ENCODE measurements at places on chromosomes 13 and 19. TPM values are rescaled to one million over a fixed set of nuclear protein-coding genes. Genes with fewer than 3 reads are reported as not detected.

The PRRG2 gene
- 0.27 TPM for total RNA-seq

DNA sequence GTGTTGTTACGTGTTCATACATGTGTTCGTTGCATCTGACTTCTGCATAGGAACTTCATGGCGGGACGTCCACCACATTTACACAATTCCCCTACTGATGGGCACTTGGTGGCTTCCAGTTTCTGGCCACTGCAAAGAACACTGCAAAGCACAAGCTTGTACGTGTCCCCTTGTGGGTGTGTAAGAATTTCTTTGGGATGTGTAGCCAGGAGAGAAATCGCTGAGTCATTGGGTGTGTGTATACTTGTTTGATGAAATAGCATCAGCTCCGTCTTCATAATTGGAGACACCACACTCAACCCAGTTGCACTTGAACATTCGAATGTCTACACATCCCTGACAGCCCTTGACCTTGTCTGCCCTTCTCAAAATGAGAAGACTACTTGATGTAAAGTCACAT lies 19.2 kb downstream of the KLK5 start:
- peak; percentile 43 for DNase-seq

The TUBB4A gene
- total RNA-seq, result 0.41 TPM

GRCh38 chr13:42394361-42394708 lies 122.4 kb downstream of the AKAP11 start:
- no peak for DNase-seq

DNA sequence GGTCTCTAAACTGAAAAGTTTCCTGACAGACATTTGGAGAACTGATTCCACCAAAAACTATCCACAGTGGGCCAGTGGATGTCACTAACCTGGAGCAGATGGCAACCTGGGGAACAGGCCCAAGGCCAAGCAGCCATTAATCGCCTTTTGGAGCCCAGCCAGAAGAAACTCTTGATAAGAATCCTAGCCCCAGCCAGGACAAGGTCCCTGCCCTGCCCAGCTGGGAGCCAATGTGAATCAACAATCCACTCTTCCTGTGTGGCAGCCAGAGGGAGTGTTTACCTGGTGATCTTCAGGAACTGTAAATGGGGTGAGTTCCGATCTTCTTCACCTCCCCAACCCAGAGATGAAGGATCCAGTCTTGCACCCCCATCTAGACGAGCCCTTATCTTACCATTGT lies 14.5 kb upstream of the IGSF23 start:
- DNase-seq, result no peak

DNA sequence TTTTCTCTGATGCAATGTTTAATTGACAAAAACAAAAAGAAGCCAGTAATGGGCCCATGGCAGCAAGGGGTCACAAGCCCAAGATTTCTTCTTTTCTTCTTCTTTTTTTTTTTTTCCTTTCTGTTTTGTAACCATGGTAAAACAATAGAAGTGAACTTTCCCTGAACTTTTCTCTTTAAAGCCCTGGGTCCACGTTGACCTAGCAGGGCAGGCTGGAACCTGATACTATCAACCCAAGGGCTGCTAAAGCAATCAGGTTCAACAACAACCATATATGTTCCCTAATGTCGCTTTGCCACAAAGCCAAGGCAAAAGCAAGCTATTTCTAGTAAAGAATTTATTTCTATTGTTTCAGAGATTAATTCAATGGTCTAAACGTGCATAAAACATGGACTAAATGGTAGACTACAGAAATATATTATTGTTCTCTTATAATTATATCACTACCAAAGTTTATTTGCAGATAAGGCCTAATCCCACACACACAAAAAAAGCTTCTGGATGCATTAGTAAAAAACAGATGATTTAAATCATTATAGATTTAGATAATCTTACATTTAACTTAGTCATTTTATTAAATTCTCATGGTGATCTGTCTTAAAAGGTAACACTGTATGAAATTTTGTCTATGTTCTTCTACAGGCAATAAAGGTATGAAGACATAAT lies 153.9 kb downstream of the DACH1 start:
- no peak for DNase-seq

The SMAD9 gene
- total RNA-seq, result 17.6 TPM

The TPTE2 gene
- not detected for total RNA-seq

DNA sequence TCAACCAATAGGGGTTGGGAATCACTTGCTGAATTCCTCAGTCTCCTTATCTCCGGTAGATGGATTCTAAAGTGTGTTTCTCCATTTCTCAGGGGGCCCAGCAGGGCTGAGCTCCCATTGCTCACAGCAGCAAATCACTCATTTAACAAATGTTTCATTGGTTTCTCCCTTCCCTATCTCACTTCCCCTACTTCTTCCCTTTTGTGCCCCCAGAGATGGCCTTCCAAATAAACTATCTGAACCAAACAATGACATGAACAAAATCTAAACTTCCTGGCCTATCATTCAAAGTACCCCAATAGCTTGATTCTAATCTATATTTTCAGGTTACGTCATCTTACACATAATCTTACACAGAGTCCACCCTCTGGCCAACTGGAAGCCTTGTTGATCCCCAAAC lies 60.4 kb downstream of the DLEU7 start:
- no peak for DNase-seq

DNA sequence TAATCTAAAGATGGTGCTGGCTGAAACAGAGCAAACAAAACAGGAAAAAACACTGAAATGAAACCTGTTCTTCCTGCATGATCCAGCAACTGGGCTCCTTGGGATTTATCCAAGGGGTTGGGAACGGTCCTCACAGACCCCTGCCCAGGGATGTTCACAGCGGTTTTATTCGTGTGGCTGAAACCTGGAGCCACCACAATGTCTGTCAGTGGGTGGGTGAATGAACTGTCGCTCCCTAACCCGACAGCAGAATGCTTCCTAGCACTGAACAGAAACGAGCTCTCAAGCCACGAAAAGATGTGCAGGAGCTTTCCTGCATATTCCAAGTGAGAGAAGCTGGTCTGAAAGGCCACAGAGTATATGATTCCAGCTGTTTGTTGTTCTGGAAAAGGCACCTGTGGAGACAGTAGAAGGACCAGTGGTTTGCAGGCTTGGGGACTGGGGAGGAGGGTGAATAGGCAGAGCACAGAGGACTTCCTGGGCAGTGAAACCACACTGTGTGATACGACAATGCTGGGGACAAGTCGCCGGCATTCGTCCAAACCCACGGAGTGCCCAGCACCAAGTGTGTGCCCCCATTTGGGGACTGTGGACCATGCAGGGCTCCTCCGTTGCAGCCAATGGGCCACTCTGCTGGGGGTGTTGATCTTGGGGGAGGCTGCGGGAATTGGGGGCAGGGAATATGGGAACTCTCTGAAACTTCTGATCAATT lies 73.9 kb downstream of the TEX29 start:
- no peak for DNase-seq

GRCh38 chr19:35009424-35010415 lies 9.6 kb downstream of the GRAMD1A start:
- DNase-seq, result no peak

The SIGLEC8 gene
- not detected for total RNA-seq

Data from fibroblast of the aortic adventitia (primary cell).